ENCODE measurements at places on chromosomes 12 and 14.

DNA sequence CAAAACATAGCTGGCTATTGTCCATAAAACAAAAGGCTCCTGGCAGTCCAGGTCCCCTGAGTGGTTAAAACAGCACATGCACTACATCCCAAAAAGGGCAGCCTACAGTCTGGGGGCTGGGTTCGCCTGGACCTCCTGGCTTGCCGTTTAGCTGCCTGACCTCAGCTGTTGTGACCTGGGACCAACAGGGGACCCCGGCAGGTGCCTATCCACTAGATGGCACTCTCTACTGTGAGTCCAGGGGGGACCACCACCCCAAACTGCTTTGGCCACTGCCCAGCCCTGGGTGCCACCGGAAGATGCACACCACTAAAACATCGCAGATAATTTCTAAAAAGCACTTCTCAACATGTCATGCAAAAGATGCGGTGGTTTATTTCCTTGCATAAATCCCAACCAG is 2.9 kb upstream of the RTL1 start:
- no peak for DNase-seq

GRCh38 chr14:87080146-87080545 is 912.8 kb downstream of the GALC start:
- DNase-seq = no peak

GRCh38 chr12:614411-614970 is 48.8 kb downstream of the NINJ2 start:
- no peak for DNase-seq

- no peak for DNase-seq
These were observed 245.9 kb downstream of the NPAS3 start for GRCh38 chr14:33184587-33184986.

GRCh38 chr14:99720941-99721791 is 37.1 kb downstream of the CYP46A1 start:
- DNase-seq = no peak

GRCh38 chr12:45565590-45565989 is 163.9 kb upstream of the ARID2 start:
- no peak for DNase-seq

DNA sequence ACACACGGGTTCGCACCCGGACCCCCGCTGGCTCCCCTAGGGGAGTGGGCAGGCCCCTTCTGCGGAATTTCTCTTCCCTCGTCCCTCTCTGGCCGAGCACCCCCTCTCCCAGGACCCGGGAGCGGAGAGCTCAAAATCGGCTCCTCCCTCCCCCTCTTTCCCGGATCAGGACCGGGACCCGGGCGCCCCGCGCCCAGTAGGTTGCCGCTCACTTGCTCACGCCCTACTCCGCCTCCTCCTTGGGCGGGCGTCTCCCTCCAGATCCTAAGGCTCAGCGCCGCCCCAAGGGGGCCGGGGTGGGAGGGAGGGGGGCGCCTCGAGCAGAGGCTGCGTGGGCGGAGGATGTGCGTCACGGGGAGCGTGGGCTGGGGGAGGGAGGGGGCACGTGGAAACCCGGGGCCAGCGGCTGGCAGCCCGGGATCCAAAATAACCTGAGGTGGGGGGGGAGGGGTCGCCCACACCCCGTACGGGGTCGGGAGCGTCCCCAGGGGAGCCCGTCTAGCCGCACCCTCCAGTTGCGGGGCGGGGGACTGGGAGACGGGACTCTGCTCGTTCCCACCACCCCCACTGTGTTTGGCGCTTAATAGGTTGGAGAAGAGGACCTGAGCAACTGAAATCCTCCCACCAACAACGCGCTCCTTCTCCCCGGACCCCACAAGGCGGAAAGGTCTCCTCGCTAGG is 1.8 kb upstream of the NAB2 start:
- peak; percentile 81 for DNase-seq

- DNase-seq = no peak
These were observed 400.9 kb downstream of the SNAPC1 start for GRCh38 chr14:62162998-62163589.

- DNase-seq = no peak
These were observed 334.5 kb downstream of the TMEM121 start for GRCh38 chr14:105860615-105861580.

DNA sequence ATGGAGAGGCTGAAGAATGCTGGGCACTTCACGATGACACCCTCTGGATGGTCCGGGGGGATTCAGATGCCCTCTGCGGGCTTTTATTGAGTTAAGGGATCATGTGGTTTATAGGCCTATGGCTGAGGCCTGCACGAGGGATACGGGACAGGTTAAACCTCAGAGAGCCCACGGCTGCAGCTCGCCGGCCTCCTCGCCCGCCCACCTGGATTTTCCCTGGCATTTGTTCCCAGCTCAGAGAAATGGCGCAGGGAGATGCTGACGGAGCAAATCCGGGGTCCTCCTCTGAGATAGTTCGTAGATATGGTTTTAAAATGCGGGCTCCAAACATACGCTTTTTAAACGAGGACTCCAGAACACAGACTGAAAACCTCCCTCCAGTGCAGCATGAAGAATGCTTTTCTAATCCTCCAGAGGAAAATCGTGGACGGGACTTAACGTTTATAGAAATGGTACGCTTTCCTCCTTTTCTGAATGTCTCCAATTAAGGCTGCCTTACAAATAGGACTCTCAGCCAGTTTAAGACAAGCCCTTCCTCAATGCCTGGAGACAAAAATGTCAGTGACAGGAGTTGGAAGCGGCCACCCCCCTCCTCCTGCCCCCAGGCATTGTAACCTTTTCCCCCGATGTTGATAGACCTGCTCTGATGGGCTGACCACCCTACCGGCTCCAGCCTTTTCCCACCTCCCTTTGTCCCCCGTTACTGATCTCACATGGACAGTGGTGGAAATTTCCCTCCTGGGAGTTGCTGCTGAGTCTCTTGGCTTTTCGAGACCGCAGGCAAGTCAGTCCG is 16.6 kb downstream of the CCND2 start:
- no peak for DNase-seq

DNA sequence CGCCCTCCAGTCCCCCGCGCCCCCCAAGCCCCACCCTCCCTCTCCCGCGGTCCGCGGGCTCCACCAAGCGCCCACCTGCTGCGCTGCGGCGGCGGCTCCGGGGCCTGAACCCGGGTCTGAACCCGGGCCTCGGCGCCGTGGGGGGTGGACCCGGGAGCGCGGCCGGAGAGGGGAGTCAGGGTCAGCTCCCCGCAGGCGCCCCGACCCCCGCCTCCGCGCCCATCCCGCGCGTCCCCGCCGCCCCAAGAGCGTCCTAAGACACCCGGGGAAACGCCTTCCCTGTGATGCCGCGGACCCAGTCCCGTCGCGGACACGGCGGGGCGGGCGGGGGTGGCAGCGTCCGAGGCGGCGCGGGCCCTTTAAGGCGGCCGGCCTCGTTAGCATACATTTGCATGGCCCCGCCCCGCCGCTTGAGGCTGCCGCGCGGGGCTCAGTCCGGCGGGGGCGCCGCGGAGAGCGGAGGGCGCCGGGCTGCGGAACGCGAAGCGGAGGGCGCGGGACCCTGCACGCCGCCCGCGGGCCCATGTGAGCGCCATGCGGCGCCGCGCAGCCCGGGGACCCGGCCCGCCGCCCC is at the start of gene MMP17:
Gene MMP17, plus strand, starts transcription at position 433 of the 574 bp plus-strand sequence. Its CDS starts 102 bp downstream, at position 535.
- DNase-seq = no peak

DNA sequence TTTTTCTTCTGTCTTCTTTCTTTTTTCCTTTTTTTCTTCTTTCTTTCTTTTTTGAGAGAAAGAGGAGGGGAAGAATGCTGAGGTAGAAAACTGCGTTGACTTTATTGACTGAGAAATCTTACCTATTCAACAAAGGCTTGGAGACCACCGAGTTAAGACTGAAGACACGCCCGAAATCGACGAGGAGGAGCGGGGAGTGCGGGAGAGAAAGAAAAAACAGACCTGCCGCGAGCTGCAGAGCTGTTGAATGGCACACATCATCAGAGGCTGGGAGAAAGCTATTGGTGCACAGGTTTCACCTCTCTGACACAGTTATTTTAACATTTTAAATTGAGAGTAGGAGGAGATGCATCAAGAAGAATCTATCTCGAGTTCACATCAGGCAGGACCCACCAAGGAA is 5.1 kb downstream of the ASCL1 start:
- DNase-seq = no peak

DNA sequence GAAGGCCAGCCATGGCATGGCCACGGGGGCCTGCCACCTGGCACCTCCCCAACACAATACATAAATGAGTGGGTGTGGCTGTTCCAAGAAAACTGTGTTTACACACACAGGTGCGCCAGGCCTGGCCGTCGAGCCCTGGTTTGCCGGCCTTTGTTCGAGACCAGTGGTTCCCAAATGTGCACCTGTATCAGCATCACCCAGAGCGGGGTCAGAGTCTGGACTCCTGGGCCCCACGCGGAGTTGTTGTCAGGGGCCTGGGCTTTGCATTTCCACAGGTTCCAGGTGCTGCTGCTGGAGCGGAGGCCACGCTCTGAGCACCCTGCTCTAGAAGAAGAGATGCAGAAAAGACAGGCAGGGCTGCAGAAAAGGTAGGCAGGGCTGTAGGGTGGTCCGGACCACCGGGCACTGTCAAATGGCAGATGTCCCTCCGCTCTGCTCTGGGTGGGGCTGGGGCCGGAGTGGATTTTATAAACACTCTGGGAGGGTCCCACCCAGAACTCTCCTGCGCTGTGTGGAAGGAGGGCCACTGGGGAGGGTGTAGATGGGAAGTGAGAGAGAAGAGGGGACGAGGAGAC is 4.2 kb upstream of the ASPG start:
- DNase-seq = no peak

DNA sequence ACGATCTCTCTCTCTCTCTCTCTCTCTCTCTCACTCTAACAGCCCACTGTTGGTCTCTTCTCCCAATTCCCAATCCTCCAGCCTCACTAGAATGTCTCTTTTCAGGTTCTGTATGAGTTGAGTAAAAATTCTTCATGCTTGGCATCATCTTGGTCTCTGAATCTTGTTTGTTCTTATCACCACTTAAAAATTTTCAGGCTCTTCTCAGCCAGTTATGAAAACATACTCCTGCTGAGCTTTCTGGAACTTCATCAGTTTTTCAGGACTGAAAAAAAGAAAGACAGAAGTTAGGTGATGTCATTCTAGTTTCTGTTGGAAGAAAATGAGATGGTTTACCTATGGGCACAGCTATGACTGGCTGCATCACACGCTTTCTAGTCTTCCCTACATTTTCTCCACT is 11.5 kb upstream of the IL22 start:
- DNase-seq = no peak

DNA sequence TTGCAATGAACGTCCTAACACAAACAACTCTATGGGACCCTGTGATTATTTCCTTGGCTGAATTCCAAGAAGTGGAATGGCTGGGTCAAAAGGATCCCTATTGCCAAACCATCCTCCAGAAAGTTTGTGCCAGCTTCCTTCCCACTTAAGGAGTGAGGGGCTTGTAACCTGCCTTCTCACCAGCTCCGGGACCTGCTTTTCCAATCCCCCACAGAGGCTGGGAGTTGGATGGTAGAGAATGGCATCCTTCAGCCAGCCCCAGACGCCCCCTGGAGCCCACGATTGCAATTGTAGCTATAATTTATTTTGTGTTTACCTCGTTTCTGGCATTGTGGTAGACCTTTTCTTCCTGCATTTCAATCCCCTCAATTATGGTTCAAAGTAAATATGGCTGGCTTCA is 9.7 kb upstream of the ZDHHC22 start:
- DNase-seq = no peak

DNA sequence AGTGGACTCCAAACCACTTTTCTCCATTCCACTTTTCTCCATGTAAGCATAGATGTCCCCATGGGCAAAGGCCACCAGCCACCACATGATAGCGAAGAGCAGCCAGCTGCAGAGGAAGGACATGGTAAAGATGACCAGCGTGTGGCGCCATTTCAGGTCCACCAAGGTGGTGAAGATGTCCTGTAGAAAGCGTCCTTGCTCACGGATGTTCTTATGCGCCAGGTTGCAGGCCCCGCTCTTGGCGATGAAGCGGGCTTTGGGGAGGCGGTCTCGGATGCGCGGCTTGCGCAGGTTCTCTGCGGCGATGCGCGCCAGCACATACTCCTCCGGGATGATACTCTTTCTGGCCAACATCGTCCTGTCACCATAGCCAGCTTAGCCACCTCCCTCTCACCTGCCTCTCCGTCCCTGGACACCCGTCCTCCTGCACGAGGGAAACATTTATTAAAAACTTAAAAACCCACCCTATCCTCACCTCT is 1.2 kb downstream of the KCNJ8 start:
- no peak for DNase-seq

DNA sequence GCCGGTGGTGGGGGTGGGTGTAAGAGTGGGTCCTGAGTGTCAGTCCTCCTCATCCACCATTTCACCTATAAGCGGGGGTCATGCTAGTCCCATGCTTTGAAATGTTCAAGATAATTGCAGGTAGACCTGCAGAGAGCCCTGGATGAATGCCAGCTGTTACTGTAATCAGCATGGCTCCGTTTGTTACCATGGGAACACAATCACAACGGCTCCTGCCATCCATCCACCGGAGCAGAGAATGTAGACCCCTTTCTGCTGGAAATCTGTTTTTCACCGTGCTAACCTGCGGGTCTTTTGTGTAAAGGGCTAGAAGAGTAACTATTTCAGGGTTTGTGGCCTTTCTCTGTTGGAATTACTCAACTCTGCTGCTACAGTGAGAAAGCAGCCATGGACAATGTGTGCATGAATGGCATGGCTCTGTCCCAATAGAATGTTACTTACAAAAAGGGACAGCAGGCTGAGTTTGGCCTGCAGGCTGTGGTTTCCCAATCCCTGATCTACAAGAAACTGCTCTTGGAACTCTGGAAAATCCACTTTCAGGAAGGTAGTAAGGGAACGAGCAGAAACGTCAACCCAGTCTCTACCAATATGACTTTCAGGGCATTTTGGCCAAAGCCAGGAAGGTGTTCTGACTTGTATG is 36.1 kb downstream of the KCTD10 start:
- DNase-seq = no peak

- no peak for DNase-seq
These were observed 88.5 kb downstream of the GCH1 start for GRCh38 chr14:54814076-54814475.

GRCh38 chr12:130141105-130141504 is 21.2 kb upstream of the FZD10 start:
- no peak for DNase-seq

GRCh38 chr14:101368629-101369028 is 192.7 kb upstream of the DIO3 start:
- DNase-seq = no peak

DNA sequence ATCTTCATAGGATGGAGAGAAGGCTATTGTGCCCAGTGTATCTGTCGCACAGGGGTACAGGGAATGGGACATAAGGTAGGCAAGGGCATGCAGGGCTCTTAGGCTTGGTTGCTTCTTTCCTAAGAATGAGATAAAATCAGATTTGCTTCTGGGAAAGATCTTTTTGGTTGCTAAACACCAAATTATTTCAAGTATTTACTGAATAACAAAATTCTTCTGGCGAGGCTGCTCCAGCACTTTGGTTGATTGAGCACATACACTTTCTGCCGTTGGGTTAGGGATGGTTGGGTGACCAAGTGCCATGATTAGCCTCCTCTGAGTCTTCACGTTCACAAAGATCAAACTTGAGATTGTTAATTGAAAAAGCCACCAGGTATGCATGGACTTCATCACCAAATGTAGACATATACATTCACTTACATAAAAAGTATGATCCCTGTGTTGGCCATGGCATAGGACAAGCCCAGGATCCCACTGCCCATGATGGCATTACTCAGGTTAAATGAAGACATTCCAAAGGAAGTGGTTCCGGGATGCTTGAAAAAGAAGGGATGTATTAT is 38.2 kb downstream of the SLC38A4 start:
- no peak for DNase-seq

- DNase-seq = no peak
These were observed 58.1 kb upstream of the PCED1B start for GRCh38 chr12:47021298-47021697.
